Bronchial epithelial cell (primary cell): ENCODE measurements at places on chromosomes 6 and 20. TPM values are rescaled to one million over a fixed set of nuclear protein-coding genes. Genes with fewer than 3 reads are reported as not detected.

Gene PROCR
- total RNA-seq, result 61.3 and 127 TPM in 2 replicates

Gene PLAGL2
- total RNA-seq, result 2.6 and 3.8 TPM in 2 replicates

Gene GGTLC1
- not detected in 2 replicates for total RNA-seq

Gene DLL1
- 4.1 and 4.7 TPM in 2 replicates for total RNA-seq

Gene SYCP2L
- total RNA-seq, result 0.26 TPM in 2 replicates

Gene DAAM2
- under 0.01 and 0.13 TPM in 2 replicates for total RNA-seq

Gene SYNDIG1
- total RNA-seq, result not detected in 2 replicates

Gene RFX6
- total RNA-seq, result not detected in 2 replicates

Gene PLN
- total RNA-seq, result not detected in 2 replicates

Gene EDEM2
- 36.3 and 63.0 TPM in 2 replicates for total RNA-seq

Gene BMP5
- under 0.01 TPM in 1 of 2 replicates, not detected in the other for total RNA-seq

Gene ANGPT4
- total RNA-seq, result not detected in 2 replicates
